Fibroblast of the conjunctiva (primary cell): ENCODE measurements at places on chromosomes 7 and 10.

DNA sequence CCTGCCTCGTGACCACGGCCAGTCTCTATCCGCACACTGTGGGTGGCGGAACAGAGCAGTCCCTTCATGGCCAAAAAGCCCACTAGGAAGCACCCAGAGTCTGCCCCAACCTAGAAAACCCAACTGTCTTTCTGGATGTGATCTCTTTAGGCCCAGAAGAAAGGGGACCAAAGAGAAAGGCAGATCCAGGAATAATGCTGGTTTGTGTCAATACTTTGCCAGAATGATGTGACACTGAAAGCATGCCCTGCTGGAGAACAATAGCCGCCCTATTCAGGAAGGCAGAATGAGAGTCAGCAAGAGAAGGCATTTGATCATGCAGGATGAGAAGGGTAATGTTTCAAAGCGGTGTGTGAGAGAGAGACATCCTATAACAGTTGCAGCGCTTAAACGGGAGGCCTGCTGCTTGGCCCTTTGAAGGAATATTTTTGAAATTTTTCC is 274.7 kb downstream of the USP6NL start:
- no peak for DNase-seq

- no peak for DNase-seq
Measured at GRCh38 chr7:141752634-141753033, 11.3 kb upstream of the TAS2R3 start.

- no peak for DNase-seq
Measured at GRCh38 chr7:29976673-29977415, 12.8 kb downstream of the SCRN1 start.

DNA sequence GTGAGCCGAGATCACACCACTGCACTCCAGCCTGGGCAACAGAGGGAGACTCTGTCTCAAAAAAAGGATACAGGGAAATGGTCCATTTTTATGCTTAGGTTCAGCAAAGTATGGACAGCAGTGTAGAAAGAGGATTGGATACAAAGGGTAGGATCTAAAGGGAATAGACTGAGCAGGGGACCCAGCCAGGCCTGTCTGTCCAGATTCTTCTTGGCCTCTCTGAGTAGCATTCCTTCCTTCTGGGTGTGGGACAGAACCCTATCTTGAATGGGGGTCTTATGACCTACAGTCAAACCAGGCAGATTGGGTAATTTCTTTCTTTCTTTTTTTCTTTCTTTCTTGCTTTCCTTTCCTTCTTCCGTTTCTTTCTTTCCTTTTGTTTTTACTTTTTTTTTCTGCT is 25.6 kb downstream of the SH2B2 start:
- DNase-seq = no peak

- no peak for DNase-seq
Measured at GRCh38 chr7:147541261-147541660, 1049.3 kb upstream of the C7orf33 start.

DNA sequence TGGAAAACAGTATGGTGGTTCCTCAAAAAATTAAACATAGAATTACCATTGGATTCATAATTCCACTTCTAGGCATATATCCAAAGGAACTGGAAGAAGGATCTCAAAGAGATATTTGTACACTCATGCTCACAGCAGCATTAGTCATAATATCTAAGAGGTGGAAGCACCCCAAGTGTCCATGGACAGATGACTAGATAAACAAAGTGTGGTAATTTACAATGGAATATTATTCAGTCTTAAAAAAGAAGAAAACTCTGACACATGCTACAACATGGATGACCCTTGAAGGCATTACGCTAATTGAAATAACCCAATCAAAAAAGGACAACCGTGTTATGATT is 594.2 kb downstream of the KCNMA1 start:
- DNase-seq = no peak

- DNase-seq = no peak
Measured at GRCh38 chr7:22174574-22174953, 182.4 kb downstream of the RAPGEF5 start.

- no peak for DNase-seq
Measured at GRCh38 chr10:102775201-102775934, 31.6 kb downstream of the WBP1L start.

DNA sequence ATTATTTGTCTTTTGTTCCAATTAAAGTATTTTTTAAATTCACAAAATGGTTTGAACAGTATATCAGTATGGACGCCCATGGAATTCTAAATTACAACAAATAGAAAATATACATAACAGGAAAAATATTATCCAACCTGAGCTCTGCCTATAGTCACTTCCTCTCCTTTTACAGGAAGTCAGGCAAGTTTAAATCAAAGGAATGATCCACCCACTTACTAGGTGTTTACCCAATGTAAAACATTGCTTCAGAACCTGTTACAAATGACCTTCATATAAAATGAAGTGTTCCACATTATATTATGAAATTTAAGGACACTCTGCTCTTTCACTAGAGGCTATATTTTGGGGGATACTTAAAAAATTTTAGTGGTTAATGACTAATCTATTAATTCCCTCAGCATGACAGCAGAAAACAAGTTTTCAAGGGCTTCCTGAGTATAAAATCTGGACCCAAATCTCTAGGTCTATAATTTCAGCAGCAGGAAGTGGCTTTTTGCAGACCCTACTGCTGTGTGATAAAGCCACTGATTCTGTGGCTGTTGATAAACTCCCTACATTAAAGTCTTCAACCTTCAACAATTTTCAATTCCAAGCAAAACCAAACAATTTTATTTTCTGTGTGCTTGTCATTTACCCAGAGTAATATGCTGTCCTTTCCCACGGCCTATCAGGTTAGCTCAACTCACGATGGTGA is 722.6 kb downstream of the GATA3 start:
- no peak for DNase-seq

- no peak for DNase-seq
Measured at GRCh38 chr7:15068324-15068723, 165.8 kb upstream of the DGKB start.

GRCh38 chr10:17905491-17905890 is 46.2 kb upstream of the SLC39A12 start:
- no peak for DNase-seq

GRCh38 chr10:102775935-102776669 is 32.4 kb downstream of the WBP1L start:
- DNase-seq = no peak

DNA sequence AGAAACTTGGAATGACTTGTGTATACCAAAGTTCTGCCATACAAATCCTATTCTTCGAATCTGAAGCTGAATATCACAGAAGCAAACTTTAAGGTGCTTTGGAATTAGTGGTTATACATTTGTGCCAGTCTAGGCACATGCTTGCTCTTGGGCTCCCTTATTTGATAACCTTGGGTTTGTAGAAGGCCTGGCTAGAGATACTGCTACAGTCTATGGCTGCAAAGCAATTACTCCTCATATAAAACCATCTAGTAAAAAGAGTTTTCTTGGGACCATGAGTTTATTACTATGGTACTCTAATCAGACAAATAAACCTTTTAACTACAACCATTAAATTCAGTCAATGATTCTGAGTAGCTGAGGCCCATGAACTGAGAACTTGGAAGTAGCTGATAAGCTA is 92.5 kb upstream of the SLC13A1 start:
- no peak for DNase-seq

- no peak for DNase-seq
Measured at GRCh38 chr7:129401967-129402860, 32.0 kb upstream of the STRIP2 start.

DNA sequence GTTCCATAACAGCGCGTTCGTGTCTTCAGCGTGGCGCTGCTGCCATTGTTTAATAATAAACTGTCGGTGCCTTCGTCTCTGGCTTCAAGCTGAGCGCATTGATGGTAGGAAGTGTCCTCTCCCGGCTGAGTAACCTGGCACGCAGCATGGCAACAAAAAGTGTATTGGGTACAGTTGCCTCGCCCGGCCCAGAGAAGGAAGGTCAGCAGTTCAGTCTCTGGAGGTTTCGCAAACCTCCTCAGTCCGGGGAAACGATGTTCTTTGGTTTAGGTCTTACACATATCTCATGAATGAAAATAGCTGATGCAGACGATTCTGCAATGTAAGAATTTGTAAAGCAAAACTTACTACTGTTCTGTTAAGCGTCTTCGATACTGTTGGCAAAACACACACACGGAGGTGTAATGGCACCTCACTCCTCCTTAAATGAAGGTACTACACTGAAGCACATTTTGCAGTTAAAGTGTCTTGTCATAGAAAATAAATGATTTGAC is 739 bp upstream of the CCDC186 start:
- no peak for DNase-seq

DNA sequence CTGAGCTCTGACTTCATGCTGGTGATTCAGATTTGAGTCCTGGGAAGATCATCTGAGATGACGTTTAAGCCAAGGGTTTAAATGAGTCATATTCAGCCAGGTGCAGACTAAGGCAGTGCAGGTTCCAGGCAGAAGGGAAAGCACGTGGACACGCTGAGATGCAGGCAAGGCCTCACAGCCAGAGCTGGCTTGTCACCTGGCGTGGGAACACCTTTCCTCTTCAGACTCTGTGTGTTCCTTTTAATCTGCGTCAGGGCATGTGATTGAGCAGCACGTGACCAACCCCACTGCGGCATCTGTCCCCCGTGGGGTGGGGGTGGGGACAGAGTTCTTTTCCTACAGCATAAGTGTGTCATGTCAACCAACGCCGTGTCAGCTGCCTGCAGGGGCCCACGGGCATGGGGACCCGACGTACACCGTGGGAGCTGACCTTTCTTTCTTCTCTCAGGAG is 10.7 kb upstream of the IDI2 start:
- no peak for DNase-seq

DNA sequence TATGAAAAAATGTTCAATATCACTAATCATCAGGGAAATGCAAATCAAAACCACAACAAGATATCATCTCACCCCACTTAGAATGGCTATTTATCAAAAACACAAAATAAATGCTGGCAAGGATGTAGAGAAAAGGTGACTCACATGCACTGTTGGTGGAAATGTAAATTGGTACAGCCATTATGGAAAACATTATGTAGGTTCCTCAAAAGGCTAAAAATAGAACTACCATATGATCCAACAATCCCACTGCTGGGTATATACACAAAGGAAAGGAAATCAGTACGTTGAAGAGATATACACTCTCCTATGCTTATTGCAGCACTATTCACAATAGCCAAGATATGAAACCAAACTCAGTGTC is 50.2 kb downstream of the CDK1 start:
- DNase-seq = no peak

GRCh38 chr7:19293431-19293830 is 148.2 kb upstream of the FERD3L start:
- no peak for DNase-seq
